Inflammatory macrophage (primary cell): ENCODE measurements at places on chromosomes 6 and 20.

DNA sequence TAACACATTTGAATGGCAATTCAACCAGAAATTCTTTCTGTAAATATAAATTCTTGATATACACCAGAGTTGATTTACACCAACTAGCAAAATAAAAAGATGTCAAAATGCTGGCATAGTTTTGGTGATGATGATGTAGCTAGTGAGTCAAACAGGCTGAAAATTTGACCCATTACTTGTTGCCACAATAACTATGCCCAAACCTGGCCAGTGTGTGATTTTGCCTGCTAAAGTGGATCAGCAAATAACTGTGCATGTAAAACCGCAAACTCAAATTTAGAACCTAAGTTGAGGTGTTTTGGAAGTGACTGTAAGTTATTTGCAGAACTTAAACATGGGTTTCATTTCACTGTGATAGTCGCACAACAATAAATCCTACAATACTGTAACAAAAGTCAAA is 125.9 kb downstream of the KIF6 start:
- no peak for DNase-seq

- no peak for DNase-seq
These were observed 22.9 kb downstream of the ERMARD start for GRCh38 chr6:169774347-169774746.

- no peak for DNase-seq
These were observed 19.0 kb upstream of the MAP3K7 start for GRCh38 chr6:90605749-90606340.

DNA sequence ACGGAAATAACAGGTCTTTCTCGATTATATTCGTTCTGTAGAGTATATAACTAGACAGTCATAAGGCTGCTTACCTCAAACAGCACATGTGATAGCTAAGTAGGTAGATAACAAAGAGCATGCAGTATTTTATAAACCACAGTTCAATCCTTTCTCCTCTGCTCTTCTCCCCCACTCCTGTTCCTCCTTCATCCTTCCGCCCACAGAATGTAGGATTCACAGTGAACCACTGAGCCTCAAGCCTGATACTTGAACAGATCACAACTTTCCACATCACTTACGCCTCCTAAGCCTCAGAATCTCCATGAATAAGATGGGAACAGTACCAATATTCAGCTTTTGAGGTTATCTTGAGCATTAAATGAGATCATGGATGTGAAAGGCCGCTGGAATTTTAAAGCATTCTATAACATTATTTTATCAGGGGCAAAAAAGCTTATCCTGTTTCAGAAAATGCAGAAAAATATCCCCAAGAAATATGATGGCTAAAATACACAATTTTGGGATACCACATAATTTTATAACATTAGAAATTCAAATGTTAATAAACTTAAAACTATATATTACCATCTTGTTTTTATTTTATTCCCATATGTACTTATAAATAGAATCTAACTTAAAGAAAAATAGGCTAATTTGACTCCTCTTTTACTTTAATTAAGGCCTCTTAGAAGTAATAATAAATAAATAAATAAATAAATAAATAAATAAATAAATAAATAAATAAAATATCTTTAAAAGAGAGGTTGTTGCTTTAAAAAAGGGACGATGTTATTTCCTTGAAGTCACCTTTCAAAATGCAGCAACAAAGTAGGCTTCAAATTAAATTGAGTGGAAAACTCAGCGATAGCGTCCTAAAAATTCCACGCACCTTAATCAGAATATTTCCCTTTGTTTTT is 33.4 kb downstream of the MTFR2 start:
- no peak for DNase-seq

DNA sequence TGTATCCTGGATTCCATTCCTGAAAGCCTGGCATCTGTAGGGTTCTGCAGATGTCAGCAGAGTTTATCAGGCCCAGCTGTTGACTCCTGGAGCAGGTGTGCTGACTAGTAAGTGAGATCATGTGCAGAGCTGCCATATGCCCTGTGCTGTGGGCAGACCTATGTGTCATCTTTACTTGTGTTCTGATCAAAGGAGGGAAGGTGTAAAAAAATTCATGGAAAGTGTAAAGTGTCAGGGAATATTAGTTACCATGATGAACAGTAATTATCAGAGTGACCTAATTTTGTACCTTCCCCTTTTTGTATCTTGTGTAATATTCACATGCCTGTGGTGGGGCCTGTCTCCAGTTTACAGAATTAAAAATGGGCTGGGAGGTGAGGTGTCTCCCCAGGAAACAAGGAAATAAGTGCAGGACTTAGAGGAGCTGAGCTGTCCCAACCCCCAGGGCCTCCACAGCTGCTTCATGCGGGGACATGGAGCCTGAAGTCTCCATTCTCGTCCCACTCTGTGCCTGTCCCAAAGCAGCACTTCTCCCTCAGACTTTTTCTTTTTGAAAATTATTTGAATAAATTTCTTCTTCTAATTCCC is 148.2 kb upstream of the GGTLC1 start:
- DNase-seq = peak; percentile 15

DNA sequence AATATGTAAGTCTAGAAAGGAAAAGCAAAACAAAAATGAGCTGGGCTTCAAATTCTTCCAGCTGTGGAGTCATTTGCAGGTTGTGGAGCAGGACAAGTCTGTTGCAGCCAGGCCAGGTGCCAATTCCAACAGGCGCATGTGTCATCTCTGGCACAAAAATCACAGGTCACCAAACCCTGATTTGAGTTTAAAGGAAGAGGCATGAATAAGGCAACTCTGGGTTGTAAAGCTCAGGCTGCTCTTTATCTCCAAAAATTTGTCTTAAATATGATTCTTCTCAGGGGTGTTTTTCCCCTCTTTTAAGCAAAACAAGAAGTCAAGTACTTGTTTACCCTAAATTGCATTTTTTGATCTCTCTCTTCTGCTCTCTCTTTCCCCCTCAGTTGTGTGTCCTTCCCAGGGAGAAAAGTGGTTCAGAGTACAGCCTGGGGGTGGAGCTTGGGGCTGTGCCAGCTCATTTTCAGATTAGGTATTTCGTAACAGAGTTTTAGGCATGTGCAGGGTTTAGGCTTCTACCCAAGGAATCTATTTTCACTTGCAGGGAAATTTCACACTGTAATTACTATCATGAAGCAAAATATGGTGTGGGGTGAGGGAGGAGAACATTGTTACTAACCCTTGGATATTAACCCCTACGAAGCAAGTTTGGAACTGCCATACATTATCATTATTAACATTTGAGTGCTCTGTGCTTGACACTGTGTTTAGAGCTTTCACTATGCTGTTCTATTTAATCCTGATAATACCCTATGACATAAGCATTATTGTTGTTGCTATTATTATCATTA is 8.3 kb upstream of the NCOA3 start:
- peak; percentile 64 for DNase-seq

DNA sequence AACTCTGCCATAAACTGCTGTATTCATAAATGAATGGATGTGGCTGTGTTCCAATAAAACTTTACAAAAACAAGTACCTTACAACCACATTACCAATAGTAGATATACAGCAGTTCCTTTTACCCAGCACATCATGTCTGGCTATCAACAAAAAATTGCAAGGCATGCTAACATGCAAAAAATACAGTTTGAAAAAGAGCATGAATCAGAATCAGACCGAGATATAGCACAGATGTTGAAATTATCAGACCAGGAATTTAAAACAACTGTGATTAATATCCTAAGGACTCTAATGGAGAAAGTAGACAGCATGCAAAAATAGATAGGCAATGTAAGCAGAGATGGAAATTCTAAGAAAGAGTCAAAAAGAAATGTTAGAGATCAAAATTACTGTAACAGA is 8.4 kb upstream of the NUS1 start:
- no peak for DNase-seq

DNA sequence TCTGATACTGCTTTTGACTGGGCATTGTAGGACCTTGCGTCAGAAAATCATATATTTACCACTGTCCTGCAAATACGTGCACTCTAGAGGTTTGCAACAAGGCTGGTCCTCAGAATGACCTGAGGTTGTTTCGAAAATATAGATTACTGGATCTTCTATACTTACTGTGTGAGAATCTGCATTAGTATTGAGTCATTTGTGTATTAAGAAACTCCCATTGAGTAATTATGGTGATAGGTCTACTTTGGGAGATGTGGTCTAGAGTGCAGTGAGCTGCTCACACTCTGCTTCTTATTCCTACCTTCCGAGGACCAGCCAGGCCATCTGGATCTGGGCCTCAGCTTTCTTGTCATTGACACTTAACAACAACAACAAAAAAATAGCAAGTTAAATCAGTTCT is 9.6 kb downstream of the KLHL32 start:
- DNase-seq = no peak

DNA sequence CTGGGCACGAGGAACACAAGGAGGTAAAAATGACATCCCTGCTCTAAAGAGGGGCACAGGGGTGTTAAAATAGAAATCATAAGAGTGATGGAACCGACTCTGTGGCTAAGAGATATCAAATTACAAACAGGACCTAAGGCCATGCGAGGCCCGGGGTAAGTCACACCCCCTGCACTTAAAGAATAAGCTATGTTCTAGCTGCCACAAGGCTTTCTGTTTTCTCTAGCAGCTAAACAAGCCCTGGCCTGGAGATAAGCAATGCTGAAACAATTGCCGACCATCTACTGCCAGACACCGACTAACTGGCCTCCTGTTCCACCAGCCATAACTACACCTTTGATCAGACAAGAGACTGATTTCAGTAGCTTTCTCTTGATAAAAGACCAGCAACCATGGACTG is 32.4 kb downstream of the MDGA1 start:
- no peak for DNase-seq

- DNase-seq = no peak
These were observed 43.7 kb upstream of the RAB23 start for GRCh38 chr6:57265755-57266221.

DNA sequence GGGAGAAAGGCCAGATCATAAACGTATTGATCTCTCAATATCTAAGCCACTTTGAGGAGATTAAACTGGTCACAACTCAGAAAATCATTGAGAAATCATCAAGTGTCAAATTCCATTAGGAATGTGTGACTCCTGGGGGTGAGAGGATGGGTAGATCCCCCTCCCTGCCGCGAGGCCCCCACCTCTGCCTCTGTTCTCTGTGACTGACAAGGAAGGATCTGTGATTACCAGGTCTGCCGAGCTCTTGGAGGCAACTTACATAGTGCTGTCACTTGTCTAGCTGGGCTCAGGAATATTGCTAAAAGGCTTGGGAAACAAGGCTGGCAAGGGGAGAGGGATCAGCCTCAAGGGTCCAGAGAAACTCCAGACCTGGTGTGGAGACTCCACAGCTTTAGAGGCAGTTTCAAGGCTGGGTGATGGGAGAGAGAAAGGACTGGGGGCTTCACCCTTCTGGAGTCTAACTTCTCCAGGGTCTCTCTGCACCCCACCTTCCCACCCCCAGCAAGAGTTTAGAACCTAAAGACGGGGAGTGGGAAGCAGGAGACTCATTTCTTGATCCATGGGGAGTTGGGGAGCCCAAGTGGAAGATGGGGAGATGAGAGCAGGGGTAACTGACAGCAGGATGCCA is 11.6 kb upstream of the ARMC12 start:
- no peak for DNase-seq

GRCh38 chr6:34243901-34244884 is 4.6 kb downstream of the SMIM29 start:
- peak; percentile 84 for DNase-seq

DNA sequence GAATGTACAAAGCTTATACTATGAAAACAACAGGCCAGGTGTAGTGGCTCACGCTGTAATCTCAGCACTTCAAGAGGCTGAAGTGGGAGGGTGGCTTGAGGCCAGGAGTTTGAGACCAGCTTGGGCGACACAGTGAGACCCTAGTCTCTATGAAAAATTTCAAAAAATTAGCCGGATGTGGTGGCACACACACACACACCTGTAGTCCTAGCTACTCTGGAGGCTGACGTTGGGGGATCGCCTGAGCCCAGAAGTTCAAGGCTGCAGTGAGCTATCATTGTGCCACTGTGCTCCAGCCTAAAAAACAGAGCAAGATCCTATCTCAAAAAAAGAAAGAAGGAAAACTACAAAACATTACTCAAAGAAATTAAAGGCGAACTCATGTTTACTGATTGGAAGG is 7.3 kb upstream of the ASF1A start:
- no peak for DNase-seq

DNA sequence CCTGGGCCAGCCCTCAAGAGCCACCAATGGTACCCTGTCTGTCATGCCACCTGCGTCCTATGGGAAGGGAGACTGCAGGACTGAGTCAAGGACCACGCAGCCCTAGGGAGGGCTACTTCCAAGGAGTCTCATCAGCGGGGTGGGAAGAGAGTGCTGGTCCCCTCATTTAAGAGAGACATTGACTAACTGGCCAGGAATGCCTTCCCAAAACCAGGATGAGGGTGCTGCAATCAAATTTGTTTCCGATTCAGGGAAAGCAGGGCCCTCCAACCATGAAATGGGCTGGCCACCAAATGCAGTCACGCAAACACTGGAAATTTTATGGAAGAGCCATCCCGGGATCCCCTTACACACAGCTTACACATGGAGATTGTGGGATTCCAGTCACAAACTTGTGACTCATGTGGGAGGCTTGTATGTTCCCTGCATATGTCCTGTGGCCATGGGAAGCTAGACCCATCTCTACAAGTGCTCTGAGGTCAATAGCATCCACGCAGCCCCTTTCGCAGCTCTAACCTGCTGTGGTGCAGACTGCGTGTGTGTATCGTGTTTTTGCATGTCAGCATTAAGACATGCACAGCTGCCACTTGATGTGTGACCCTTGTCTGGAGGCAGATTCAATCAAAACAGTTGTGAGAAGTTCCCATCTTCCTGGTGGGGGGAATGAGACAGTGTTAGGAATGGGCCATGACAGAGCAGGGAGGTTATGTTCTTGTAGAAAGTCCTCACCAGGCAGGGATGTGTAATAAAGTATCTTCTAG is 53.0 kb upstream of the CST7 start:
- DNase-seq = no peak

DNA sequence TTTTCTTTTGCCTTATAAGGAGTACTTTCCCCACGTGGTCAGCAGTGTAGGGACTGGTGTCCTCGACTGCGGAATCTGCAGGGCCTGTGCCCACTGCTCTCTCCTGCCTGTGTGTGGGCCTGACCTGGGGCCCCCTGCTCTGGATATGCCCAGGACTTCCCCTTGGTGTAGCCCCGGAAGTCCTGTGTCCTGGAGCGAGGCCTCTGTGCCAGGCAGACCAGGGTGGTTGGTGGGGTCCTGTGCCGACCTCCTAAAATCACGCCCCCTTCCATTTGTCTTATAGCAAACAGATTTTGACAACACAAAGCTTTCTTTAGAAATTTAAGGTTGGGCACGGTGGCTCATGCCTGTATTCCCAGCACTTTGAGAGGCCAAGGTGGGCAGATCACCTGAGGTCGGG is 64.2 kb downstream of the DLL1 start:
- no peak for DNase-seq

- no peak for DNase-seq
These were observed 123.4 kb downstream of the TASP1 start for GRCh38 chr20:13515291-13515690.

GRCh38 chr20:17807651-17808050 is 107.9 kb downstream of the BANF2 start:
- DNase-seq = no peak

DNA sequence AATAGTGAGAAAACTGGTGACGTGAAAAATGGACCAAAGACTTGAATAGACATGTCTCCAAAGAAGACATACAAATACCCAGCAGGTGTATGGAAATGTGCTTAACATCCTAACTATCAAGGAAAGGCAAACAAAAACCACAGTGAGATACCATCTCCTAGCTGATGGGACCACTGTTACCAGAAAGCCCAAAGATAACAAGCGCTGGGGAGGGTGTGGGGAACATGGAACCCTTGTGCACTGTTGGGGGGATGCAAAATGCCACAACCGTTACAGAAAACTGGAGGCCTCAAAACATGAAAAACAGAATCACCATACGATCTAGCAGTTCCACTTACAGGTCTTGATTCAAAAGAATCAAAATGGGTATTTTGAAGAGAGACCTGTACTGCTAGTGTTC is 19.8 kb upstream of the RBM38 start:
- no peak for DNase-seq
